Erythroblast (primary cell): ENCODE measurements at places on chromosomes 6 and 20.

DNA sequence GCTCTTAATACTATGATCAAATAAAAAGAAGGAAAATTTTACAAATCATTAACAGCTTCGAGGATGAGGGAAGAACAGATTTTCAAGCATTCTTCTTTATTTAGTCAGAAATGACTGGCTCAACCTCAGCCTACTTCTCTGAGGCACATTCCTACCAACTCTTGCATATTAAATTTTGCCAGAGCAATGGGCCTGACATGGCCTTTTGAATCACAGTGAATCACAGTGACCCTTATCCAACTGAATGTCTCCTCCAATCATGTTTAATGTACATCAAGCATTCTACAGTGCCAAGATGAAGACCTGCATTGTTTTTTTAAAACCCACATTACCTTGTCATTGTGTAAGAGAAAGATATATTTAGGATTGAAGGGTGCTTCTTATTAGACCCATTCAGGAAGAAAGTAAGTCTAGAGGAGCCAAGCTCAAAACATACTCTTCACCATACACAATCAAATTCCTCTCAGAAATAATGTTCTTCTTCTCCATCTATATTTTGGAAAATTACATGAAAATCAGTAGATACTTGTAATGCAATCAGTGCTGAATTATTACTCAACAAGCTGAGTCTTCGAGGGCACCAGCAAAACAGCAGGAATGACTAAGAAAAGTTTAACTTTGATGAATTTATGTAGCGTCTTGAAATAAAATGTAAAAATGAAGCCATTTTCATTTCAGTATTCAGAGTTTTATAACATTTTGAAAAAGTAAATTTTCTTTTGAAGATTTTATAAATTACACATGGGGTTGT lies 44.1 kb upstream of the MOXD1 start:
- DNase-seq = no peak

DNA sequence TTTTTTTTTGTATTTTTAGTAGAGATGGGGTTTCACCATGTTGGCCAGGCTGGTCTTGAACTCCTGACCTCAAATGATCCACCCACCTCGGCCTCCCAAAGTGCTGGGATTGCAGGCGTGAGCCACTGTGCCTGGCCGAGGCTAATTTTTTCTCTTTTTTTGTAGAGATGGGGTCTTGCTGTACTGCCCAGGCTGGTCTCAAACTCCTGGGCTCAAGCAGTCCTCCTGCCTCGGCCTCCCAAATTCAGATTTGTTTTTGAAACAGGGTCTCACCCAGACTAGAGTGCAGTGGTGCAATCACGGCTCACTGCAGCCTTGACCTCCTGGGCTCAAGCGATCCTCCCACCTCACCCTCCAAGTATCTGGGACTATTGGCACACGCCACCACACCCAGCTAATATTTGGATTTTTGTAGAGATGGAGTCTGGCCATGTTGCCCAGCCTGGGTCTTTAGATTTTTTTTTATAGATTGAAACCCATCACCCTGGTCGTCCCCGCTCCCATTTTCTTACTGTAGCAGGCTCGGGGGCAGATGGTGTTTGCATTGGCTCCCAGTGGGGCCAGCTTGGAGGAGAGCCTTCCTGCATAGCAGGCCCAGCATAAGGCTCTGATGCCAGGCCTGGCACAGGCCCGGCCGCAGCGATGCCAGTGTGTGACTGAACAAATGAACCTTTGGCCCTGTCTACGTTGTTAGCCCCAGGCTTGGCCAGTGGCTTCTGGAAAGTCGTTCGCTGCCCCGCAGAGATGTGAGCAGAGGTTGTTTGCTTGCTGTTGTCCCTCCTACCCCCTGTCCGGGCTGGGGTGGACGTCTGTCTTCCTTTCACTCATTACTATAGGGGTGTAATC lies 4.3 kb upstream of the MTG2 start:
- DNase-seq = no peak

GRCh38 chr20:51023617-51024155 lies 779 bp upstream of the KCNG1 start:
- DNase-seq = no peak

- no peak for DNase-seq
Observed at GRCh38 chr6:834190-834589, 141.3 kb upstream of the EXOC2 start.

DNA sequence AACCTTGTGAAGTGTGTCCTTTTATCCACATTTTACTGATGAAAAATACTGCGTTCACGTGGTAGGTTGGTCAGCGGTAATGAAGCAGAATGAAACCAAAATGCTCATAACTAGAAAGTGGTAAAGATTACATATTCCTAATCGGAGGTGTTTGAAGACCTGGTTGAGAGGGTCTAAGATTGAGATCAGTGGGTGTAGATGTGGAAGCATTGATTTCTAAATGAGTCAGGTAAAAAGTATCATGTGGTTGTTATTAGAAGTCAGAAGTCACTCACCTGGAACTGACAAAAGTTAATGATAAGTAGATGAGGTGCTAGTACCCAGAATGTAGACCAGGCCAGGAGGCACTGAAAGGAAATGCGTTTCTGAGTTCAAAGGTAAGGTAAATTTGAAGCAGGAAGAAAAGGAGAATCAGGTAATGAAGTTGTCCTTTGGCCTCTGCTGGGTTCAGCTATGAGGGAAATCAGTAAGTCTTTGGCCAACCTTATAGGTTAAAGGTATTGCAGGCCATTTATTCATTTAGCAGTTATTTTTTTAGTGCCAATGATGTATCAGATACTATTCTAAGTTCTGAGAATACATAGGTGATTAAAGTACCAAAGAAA lies 31.2 kb downstream of the FAM83B start:
- no peak for DNase-seq

- no peak for DNase-seq
Observed at GRCh38 chr20:8811801-8812594, 256.9 kb upstream of the PLCB4 start.

DNA sequence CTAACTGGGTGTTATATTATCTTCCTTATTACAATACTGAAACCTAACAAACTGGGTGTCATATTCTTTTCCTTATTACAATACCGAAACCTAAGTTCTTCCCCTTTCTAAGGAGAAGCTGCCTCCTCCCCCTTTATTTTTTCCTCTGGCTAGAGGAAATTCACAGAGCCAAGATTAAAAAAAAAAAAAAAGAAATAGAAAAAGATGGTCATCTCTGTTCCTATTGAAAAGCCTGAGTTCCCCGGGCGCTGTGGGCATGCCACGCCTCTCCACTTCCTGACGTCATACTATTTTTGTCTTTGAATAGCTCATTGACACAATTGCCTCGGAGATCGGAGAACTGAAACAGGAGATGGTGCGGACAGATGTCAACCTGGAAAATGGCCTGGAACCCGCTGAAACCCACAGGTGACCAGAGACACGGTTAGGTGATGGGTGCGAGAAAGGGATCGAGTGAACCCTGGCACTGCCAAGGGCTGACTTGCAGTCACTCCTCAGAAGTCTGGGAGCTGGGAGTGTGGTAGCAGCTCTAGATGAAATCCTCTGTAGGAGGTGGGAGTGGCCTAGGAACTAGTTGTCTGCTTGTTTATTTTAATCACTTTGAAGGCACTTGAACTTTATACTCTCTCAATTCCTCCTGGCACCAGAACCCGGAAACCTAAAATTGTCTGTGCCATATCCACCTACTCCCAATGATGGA lies 82.2 kb upstream of the NAA20 start:
- DNase-seq = no peak
